ENCODE measurements at places on chromosomes 6 and 20.

- DNase-seq: peak; percentile 44
Measured at GRCh38 chr6:135280375-135281136, 99.4 kb downstream of the MYB start.

DNA sequence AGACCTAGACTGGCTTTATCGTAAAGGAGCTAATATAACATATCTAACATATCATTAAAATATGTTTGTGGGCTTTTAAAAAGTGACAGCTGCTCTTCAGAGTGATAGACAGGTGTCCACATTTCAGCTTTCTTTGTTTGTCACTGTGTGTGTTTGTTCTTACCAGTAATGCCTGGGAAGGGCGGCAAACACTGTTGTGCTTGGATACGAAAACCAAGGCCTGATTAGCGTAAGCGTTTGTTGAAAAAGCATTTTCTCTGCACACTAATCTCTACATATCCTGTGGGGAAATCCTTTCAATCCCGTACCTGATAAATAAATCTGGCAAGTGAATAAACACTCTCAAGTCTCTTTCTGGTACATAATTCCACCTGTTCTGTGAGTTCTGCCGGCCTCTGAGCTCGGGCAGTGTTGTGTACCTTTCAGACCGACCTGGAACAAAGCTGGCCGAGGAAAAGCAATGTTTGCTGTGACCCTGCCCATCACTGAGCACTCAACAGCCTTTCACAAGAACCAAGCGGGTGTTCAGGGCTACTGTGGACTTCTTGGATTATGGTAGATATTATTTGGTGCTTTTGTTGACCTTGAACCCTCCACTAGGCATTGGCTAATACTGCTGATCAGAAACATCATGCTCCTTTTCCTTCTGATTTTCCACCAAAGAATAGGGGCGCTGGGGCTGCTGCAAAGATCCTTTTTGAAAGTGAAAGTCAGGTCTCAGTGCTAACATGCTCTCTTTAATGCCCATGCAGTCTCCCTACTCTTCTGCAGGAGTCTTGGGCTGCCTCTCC lies 100.4 kb downstream of the CD83 start:
- no peak for DNase-seq

DNA sequence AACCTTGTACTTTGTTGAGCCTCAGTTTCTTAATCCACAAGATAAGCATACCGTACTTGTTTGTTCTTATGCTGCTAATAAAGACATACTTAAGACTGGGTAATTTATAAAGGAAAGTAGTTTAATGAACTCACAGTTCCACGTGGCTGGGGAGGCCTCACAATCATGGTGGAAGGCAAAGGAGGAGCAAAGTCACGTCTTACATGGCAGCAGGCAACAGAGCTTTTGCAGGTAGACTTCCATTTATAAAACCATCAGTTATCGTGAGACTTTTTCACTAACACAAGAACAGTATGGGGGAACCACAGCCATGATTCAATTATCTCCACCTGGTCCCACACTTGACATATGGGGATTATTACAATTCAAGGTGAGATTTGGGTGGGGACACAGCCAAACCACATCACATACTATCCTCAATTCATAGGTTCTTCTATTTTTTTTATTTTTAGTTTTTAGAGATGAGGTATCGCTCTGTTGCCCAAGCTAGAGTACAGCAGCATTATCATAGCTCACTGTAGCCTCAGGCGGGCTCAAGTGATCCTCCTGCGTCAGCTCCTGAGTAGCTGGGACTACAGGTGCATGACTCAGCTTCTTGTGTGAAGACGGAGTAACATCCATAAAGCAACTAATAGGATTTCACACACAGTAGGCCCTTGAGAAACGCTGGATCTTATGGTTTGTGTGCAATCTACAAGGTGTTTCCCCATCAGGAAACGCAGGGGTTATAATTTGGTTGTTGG lies 76.7 kb upstream of the IYD start:
- no peak for DNase-seq

- DNase-seq: peak; percentile 6
Measured at GRCh38 chr6:114783083-114783482, 440.3 kb upstream of the HS3ST5 start.

GRCh38 chr20:59786801-59787537 lies 146.5 kb downstream of the SYCP2 start:
- DNase-seq: no peak

DNA sequence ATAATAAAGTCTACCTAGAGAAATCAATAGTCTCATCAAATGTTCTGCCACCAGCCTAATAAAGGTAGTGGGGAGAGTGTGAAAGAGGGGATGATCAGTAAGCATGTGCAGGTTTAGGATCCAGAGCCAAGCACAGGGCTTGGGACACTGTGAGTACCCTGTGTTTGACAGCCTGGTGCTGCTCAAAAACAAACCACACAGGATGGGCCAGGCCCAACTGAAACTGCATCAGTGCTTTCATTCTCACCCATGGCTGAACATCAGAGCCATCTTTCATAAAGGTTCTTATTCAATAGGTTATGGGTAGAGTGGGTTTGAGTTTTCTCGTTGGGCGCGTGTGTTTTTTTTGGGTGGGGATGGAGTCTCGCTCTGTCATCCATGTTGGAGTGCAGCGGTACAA lies 87.3 kb upstream of the NHSL1 start:
- DNase-seq: no peak

- no peak for DNase-seq
Measured at GRCh38 chr20:8718279-8718678, 350.6 kb upstream of the PLCB4 start.

GRCh38 chr20:52483382-52483781 lies 291.8 kb upstream of the ZFP64 start:
- DNase-seq: no peak

DNA sequence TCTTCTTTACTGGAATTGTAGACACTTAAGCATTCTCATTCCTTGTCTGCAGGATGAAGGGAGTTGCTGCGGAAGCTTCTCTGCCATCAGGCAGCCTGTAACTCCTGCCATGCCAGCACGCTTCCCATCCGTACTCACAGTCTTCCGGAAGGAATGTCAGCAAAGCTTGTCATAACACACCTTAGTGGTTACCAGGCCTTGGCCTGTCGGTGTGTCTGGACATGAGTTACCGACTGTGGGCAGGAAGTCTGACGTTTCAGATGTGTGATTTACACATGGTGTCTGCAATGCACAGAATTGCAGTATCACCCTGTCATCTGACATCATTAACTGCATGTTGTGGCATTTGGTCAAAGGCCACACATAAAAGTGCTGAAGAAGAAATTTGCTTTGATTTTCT lies 102.2 kb downstream of the SLC24A3 start:
- DNase-seq: no peak

DNA sequence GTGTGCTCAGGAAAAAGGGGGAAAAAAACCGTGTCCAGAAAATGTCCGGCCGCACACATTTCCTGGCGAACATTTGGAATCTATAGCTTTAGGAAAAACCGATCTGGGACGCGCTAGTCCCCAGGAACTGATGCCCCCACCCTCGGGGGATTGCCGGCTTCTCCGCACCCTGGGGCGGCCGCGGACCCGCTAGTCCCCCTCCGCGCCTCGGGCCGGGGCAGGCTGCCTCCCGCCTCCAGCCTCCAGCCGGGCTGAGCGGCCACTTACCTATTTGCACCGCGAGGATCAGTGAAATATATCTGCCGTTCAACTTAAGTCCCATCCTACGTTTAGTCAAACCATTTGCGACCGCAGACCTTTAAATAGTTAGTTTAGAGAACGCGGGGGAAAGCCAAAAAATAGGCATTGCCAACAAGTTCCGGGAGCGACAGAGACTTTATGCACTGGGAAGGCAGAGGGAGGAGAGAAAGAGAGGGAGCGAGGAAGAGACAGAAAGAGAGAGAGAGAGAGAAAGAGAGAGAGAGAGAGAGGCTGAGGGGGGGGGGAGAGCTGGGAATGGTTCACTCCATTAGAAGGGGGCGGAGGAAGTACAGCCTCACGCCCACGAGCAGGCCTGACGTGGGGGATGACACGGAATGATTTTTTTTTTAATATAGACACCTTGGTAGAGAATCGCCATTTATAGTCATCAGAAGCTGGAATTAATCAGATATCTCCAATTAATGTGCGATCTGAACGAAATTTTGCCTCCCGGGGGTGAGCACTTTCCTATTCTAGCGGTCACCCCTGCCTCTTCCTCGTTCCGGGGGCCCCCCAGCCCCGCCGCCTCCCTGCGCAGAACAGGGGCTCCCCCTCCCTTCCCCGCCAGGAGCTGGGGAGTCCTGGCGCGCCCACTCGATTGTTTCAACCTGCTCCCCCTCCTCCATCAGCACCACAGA lies at the start of gene NRN1:
NRN1 (minus strand) TSS at position 498 of the 938 bp plus-strand sequence; CDS start at position 322, 176 bp downstream.
- no peak for DNase-seq

- DNase-seq: no peak
Measured at GRCh38 chr6:169573883-169574282, 127.9 kb downstream of the WDR27 start.

- no peak for DNase-seq
Measured at GRCh38 chr20:2469991-2470422, 582 bp downstream of the SNRPB start.

DNA sequence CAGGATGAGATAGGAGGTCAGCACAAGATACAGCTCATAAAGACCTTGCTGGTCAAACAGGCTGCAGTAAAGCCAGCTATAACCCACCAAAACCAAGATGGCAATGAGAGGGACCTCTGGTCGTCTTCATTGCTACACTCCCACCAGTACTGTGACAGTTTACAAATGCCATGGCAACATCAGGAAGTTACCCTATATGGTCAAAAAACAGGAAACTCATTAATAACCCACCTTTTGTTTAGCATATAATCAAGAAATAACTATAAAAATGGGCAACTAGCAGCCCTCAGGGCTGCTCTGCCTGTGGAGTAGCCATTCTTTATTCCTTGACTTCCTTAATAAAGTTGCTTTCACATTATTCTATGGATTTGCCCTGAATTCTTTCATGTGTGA lies 30.9 kb downstream of the SLC22A2 start:
- DNase-seq: no peak

DNA sequence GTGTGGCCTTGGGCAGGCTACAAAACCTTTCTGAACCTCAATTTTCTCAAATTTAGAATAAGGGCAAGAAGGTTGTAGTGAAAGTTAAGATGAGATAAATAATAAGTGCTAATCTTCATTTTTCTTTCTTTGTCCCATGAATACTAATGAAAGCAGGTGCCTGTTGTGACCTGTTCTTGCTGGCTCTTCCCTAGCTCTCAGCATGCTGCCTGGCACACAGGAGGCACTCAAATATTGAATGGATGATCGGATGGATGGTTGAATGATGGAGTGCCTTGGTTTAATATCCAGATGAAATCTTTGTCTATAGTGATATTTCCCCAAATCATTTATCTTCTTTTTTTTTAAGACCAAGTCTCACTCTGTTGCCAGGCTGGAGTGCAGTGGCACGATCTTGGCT lies 15.0 kb downstream of the PBOV1 start:
- DNase-seq: no peak

DNA sequence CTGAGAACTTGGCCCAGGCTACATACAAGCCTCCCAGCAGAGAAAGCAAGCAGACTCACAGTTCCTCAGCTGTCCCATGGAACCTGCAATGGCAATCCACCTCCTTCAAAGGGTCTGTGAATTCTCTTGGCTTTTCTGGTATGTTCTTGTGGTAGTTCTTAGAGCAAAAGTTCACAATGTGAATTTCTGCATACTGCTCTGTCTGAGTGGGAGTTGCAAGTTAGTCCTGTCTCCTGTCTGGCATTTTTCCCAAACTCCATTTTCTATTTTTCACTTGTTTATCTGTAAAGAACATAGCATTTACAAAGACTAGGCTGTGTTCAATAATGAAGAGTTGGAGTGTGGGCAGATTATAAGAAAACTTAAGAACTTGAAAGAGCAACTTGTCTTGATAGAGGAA lies 269.9 kb downstream of the BCKDHB start:
- DNase-seq: no peak

GRCh38 chr6:43926634-43927531 lies 156.9 kb downstream of the VEGFA start:
- peak; percentile 81 for DNase-seq

DNA sequence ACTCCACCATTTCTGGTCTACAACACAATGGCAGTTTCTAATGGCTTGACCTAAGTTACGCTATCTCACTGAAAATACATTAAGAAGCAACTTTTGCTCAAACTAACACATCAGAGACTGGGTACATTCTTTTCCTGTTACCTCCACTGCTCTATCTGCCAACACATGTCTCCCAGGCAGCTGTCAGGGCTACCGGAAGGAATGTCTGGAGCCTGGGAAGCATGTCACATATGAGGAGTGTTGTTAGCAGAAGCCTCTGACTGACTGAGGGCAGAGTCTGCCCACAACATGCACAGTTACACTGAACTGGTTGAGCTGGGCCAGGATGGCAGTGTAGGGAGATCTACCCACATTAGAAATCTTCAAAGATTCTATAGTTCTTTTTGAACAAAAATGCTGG lies 264.5 kb downstream of the KIF16B start:
- no peak for DNase-seq

GRCh38 chr6:78666764-78667163 lies 200.6 kb upstream of the IRAK1BP1 start:
- DNase-seq: no peak
